G401 (cell line): ENCODE measurements at places on chromosomes 16 and 17.

DNA sequence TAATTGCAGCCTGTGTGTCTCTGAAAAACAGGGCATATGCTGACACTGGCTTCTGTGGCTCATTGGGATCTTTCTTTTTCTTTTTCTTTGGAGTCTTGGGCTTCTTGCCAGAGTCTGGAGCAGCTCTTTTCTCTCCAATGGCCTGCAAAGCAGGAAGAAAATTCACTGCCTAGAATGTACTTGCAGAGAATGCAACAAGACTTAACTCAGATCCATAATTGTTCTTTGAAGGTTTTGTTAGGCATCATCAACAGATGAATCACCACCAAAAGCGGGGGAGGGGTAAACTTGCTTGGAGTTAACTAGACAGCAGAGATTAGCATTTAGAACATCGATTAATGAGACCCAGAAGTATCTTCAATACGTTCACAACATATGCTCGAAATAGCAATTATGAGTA lies 100.9 kb downstream of the TOX3 start:
- DNase-seq, result no peak

DNA sequence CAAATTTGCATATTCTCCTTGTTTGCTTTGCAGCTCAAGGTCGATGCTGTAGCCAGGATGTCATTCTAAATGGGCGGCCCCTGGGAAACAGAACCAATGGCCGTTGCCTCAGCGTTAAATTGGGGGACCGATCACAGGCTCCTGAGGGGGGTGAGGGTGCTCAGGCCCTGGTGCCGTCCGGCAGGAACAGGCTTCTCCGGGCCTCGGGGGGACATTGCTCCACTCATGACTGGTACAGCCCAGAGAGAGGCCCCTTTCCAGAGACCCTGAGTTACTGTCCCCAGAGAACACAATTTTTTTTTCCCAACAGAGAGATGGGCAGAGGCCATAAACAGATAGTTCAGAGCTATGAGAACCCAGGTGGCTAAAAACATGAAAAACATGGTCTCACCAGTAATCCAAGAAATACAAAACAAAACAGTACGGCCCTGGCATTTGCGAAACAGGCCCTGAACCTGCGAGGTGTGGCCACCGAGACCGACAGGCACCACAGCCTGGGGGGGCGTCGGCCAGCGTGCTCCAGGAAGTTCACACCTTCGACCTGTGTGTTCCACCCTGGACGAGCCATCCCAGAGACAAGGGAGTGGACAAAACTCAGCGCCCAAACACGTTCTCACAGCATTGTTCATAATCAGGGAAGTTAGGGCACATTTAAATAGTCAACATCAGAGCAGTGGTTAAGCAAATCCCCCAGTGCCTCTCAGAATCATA lies 82.8 kb downstream of the METRNL start:
- DNase-seq, result no peak

DNA sequence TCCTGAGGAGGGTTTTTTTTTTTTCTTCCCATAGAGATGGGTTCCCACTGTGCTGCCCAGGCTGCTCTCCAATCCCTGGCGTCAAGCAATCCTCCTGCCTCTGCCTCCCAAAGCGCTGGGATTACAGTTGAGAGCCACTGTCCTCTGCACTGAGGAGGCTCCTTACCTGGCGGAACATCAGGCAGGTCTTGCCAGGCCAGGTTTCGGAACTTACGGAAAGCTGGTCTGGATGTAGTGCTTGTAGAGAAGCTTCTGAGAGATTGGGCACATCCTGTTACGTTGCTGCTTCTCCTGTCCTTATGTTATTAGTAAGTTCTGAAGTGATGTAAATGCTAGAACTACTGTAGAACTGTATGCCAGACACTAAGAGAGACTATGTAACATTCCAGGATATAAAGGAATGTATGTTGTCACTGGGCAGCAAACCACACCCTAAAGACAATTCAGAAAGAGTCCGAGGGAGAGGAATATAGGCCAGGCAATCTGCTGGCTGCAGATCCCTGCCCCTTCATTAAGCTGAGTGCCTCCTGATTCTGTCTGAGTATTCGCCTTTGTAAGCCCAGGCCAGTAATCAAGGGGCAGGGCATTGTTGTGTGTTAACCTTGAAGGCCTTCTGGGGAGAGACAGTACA lies 21.1 kb downstream of the ETV4 start:
- no peak for DNase-seq

GRCh38 chr17:13087802-13088201 lies 70.0 kb upstream of the ELAC2 start:
- DNase-seq, result no peak

- peak; percentile 67 for DNase-seq
Measured at GRCh38 chr17:8162233-8162996, at the start of gene VAMP2. Gene VAMP2 (minus strand): TSS chr17:8162948. CDS start chr17:8162879, 69 bp downstream.

GRCh38 chr17:27091043-27091497 lies 202.8 kb upstream of the WSB1 start:
- DNase-seq, result no peak

DNA sequence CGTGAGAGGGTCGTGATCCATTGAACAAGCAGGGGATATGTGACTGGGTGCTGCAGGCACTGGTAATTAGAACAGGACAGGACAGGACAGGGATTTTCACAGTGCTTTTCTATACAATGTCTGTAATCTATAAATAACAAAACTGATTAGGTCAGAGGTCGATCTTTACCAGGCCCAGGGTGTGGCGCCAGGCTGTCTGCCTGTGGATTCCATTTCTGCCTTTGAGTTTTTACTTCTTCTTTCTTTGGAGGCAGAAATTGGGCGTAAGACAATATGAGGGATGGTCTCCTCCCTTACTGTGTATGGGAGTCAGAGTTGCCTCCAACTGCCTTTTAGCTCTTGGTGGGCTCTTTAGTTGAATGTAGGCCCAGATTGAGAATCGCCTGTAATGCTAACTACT lies 1.5 kb upstream of the ZNF764 start:
- no peak for DNase-seq

GRCh38 chr17:1058423-1059130 lies 61.6 kb downstream of the TIMM22 start:
- no peak for DNase-seq

- DNase-seq, result no peak
Measured at GRCh38 chr17:59853168-59853918, 39.4 kb downstream of the TUBD1 start.

- no peak for DNase-seq
Measured at GRCh38 chr16:74232806-74233465, 63.7 kb upstream of the PSMD7 start.

DNA sequence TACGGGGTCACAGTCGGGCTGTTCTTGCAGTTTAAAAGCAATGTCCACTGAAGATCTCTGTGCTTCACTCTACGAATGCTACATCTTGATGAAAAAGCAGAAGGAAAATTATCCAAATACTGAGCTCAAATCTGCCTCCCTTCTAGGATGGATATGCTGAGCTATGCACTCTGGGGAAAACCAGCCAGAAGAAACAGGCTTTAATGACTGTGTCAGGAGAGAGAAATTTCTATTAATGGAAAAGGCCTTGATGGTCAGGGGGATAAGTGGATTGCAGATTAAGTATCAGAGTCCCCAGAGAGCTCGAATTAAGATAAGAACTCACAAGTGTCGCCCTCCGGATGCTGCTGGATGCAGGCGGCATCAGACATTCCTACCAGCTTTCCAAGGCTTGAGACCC lies 39.6 kb upstream of the RCVRN start:
- DNase-seq, result no peak

- DNase-seq, result no peak
Measured at GRCh38 chr17:49787884-49788477, 500 bp upstream of the KAT7 start.

- DNase-seq, result peak; percentile 89
Measured at GRCh38 chr17:17566896-17567513, 24.5 kb downstream of the PEMT start.

DNA sequence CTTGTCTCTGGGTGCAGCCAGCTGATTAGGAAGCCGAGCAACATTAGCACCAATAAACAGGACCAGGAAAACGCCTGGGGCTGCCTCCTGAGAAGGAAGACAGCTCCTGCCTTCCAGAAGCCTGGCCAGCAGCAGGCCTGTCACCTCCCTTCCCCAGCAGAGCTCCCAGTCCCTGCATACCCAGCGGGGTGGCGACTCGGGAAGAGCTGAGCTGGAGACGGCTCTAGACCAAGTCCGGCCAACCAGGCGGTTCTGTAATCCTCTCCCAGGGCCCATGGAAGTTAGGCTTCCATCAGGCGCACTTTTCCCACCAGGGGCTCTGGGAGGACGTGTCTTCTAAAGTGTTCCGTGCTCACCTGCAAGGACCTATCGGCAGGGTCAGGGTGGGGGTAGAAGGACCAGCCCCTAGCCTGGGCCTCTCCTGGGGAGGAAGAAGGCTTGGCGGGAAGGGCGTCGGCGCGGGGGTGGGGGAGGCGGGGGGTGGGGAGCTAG lies 12.0 kb upstream of the CLUH start:
- no peak for DNase-seq

DNA sequence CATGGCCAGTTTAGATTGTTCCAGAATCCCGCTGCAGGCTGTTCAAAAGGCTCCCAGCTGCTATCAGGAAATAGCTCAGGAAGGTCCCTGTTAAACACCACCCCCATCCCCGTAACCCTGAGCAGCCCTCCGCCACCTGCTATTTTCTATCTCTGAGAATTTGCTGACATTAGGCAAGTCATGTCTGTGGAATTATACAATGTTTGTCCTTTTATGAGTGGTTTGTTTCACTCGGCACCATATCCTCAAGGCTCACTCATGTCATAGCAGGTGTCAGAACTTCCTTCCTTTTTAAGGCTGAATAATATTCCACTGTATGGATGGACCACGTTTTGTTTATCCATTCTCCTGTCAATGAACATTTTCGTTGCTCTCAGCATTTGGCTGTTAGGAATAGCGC lies 164.3 kb upstream of the FOXF1 start:
- DNase-seq, result no peak

DNA sequence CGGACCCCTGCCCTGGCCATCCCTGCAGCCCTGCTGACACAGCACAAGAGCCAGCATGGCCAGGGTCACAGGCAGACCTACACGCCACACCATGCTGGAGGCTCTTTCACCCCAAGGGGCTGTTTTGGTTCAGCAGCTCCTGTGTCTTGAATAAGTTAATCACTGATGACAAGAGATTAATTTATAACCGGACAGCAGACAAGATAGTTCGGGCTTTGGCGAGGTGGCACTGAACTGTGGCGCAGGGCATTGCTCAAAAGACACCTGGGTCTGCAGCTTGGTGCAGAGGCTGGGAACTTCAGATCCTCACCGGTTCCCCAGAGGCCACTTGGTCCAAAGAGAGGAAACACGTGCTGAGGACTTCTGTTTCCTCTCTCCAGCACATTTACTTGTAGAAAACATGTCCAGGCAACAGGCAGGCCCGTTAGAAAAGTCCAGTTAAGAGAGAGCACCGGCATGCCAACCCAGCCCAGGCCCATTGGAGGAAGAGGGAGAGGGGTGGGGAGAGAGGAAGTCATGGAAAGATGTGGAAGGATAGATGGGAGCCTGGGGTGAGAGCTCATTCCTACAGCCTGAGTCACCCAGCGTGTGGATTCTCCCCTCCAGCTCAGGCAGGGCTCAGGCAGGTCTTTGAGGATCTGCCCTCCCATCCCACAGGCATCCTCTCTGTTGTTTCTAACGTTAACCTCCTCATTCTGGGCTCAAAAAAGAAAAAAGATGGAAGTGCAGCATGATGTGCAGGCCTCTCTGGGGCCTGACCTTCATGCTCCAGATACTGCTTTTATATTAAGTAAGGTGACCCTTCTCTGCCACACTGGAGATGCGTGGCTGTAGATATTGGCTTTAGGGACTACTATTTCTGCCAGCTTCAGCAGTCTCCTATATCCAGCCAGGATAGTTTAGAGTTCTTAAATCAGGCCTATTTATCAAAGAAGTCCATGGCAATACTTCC lies 80.0 kb upstream of the HNF1B start:
- no peak for DNase-seq

GRCh38 chr17:43881181-43881580 lies 26.2 kb downstream of the MPP2 start:
- no peak for DNase-seq

DNA sequence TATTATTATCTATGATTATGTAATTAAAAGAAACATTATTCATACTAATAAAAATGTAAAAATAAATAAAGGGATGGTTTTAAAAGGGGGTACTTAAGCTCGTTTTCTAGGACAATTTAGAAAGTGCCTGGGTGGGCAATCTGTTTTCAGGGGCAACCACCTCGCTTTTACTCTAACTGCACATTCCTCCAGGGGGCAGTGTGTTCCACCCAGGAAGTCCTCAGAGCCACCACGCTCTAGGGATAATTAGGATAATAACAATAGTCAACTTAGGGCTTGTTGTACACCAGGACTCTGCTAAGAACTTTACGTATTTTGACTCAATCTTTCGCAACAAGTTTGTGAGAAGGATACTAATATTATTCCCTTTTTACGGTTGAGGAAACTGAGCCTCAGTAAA lies 396.7 kb upstream of the MAF start:
- no peak for DNase-seq

- no peak for DNase-seq
Measured at GRCh38 chr17:9968008-9968407, 62.9 kb upstream of the RCVRN start.

- DNase-seq, result no peak
Measured at GRCh38 chr16:15034266-15035162, 21.4 kb downstream of the NTAN1 start.

- DNase-seq, result no peak
Measured at GRCh38 chr16:17296431-17296830, 174.3 kb downstream of the XYLT1 start.

DNA sequence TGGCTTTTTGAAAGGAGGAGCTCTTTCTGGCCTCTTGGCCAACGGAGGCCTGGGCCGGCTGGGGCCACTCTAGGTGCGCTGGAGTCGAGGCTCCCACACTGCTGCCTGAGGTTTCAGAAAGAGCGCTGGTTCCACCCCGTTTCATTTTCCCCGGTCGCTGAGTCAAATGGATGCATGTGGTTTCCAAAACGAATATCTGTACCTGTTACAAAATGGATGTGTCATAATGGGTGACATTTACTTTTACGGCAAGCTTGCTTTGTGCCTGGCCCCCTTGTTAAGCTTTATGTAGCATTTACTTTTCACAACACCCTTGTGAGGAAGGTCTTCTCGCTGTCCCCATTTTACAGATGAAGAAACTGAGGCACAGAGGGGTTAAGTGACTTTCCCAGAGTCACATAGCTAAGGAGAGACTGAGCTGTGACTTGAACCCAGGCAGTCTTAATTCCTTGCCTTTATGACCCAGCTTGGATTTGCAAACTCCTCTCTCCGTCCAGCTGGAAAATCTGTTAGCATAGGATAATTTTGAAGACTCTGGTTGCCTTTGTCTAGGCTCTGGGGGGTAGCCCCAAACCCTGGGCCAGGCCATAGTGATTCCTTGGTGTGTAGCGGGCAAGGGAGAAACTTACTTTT lies 10.6 kb downstream of the KSR1 start:
- DNase-seq, result no peak

- DNase-seq, result no peak
Measured at GRCh38 chr17:18377437-18378204, at the start of gene EVPLL. Gene EVPLL (plus strand): TSS chr17:18377778. CDS start chr17:18380938, 3,160 bp downstream.

DNA sequence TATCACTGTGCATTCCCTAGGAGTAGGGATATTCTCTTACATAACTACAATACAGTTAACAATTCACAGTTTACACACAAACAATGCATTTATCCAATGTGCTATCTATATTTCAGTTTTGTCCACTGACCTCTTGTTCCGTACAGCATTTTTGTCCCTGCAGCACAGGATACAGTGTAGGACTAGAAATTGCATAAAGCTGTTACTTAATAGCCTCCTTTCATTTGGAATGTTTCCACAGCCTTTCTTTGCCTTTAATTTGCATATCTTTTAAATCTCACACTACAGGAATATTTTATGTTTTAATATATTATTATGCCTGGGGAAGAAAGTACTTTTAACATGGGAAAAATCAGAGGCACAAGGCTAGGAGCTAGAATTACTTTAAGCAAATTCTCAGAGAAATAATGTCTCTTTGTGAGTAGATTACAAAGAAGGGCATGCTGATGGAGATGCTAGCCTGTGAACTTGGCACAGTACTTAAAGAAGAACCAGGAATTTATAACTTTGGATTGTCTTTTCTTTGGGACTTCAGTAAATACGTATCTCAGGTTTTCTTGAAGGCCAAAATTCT lies 144.3 kb downstream of the ITFG1 start:
- no peak for DNase-seq
